ENCODE measurements at places on chromosomes 5 and 9. TPM values are rescaled to one million over a fixed set of nuclear protein-coding genes. Genes with fewer than 3 reads are reported as not detected.

The PPP3R2 gene
- total RNA-seq = not detected

The STARD4 gene
- total RNA-seq = 12.5 TPM

The KIAA1191 gene
- total RNA-seq = 144 TPM

The SHOC1 gene
- total RNA-seq = not detected

The F12 gene
- not detected for total RNA-seq

The MVB12B gene
- 2.8 TPM for total RNA-seq

The RXRA gene
- 31.1 TPM for total RNA-seq

The TGFBI gene
- 1,161 TPM for total RNA-seq

The SPATA31D4 gene
- not detected for total RNA-seq

The MUSK gene
- total RNA-seq = 0.49 TPM

The FGF10 gene
- 0.32 TPM for total RNA-seq

The TTC16 gene
- total RNA-seq = not detected

The TMOD1 gene
- total RNA-seq = 0.18 TPM

The CBY3 gene
- not detected for total RNA-seq

The ADAMTS12 gene
- total RNA-seq = 39.0 TPM

The CCL27 gene
- not detected for total RNA-seq

The DNAI1 gene
- not detected for total RNA-seq

The NUTM2G gene
- total RNA-seq = not detected

The TRUB2 gene
- total RNA-seq = 15.9 TPM

The RGS7BP gene
- total RNA-seq = 0.36 TPM

The QRFP gene
- total RNA-seq = not detected

The RAD1 gene
- total RNA-seq = 16.0 TPM

The EIF4E1B gene
- total RNA-seq = not detected

The RPL7A gene
- 3,173 TPM for total RNA-seq

The FBP2 gene
- not detected for total RNA-seq

The WNK2 gene
- not detected for total RNA-seq

The HK3 gene
- 0.65 TPM for total RNA-seq

The SLF1 gene
- total RNA-seq = 0.90 TPM

The HTR4 gene
- total RNA-seq = not detected

The IL11RA gene
- total RNA-seq = 18.8 TPM

The MARCHF11 gene
- total RNA-seq = not detected

The VLDLR gene
- total RNA-seq = 15.9 TPM

The HRH2 gene
- total RNA-seq = not detected

The ANKRD34B gene
- not detected for total RNA-seq

The NIPBL gene
- total RNA-seq = 13.8 TPM

The PDE8B gene
- total RNA-seq = 0.65 TPM

The COL15A1 gene
- 6.2 TPM for total RNA-seq

The PCDHB16 gene
- 0.54 TPM for total RNA-seq

The BHMT gene
- total RNA-seq = not detected

The PLEKHG4B gene
- not detected for total RNA-seq

The GABRA1 gene
- total RNA-seq = not detected

The RLN2 gene
- total RNA-seq = not detected

The RASGRF2 gene
- 0.18 TPM for total RNA-seq

The SPINK1 gene
- not detected for total RNA-seq

The YTHDC2 gene
- 16.2 TPM for total RNA-seq

The ALDH1A1 gene
- total RNA-seq = 4.0 TPM

The HAVCR2 gene
- not detected for total RNA-seq

The ABLIM3 gene
- total RNA-seq = 31.9 TPM

The GCNT1 gene
- 15.6 TPM for total RNA-seq

The ADRB2 gene
- 0.16 TPM for total RNA-seq

The INSYN2B gene
- total RNA-seq = 15.7 TPM

The CRHBP gene
- 13.8 TPM for total RNA-seq

The IL31RA gene
- 0.18 TPM for total RNA-seq

The C9orf43 gene
- 0.16 TPM for total RNA-seq

Data from cardiac atrium fibroblast (primary cell).